ENCODE measurements at places on chromosomes 11 and 22.

DNA sequence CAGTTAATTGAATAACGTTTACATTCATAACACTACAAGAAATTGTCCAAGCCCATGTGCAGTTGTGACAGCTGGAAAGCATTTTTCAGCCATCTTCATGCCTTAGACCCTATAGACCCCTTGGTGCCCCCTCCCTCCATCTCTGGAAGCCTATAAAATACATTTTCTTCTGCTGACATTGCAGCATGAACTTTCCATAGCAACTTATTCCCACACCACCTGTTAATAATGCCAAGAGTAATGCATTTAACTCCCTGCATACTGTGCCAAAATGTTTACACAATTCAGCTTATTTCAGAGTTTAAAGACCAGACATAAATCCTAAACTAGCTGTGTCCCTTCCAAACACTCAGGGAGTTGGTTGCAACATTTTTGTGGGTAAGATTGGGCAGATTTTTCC, 143.0 kb upstream of the ARHGAP20 start:
- DNase-seq, result no peak

DNA sequence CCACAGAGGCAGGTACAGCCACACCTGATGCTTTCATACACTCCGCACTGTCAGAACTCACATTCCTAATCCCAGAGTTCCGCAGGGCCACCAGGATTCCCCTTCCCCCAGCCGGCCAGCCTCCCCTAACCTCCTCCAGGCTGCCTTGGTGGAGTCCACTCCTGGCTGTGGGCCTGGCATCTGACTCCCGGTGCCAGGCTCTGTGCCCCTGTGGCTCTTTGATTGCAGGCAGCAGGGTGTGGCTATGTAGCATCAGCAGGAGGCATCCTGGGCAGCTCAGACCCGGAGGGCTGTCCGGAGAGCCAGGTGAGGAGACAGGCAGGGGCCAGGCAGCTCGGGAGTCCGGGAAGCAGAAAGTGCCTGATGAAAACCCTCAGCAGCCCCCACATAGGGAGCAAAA, 1432.9 kb downstream of the BRD1 start:
- DNase-seq, result no peak

- peak; percentile 61 for DNase-seq
Observed at GRCh38 chr11:17560281-17561110, 13.4 kb downstream of the OTOG start.

DNA sequence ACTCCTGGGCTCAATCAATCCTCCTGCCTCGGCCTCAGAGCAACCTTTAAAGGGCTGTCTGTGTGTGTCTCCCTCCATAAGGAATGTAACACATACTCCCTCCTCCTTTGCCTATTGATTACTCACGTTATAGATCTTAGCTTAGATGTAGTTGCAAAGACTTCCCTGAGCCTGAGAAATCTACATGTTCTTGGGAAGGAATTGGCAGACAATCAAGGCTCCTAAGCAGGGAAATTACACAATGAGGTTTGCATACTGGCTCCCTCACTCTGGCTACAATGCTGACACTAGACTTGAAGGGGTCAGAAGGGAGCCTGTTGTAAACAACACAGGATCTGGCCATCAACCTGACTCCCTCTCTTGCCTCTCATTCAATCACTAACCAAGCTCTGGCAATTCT, 5.2 kb upstream of the OLFML1 start:
- DNase-seq, result no peak

DNA sequence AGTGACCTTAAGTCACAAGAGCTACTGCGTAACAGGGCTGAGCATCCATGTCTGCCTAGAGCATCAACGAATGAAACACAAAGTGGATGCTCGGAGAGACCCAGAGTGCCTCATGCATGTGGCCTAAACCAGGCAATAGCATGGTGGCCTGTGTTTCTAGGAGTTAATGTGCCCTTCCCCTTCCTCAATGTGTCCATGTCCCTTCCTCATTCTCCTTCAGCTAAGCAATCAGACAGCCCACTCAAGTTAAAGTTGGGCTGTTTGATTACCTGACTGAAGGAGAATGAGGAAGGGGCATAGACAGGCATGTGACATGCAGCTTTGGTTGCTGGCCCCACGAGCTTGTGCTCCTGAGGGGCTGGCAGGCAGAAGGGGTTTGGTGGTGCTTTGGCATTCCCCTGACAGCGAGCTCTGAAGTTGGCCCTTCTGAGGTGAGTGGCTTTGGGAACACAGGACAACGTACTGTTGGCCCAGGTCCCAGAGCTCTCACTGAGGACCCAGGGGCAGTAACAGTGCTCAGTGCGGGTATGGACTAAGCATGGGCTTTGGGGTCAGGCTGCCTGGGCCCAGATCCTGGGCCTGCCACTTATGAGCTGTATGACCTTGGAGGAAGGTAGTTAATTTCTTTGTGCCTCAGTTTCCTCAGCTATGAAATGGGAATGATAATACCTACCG, 46.7 kb downstream of the IRAG1 start:
- no peak for DNase-seq

DNA sequence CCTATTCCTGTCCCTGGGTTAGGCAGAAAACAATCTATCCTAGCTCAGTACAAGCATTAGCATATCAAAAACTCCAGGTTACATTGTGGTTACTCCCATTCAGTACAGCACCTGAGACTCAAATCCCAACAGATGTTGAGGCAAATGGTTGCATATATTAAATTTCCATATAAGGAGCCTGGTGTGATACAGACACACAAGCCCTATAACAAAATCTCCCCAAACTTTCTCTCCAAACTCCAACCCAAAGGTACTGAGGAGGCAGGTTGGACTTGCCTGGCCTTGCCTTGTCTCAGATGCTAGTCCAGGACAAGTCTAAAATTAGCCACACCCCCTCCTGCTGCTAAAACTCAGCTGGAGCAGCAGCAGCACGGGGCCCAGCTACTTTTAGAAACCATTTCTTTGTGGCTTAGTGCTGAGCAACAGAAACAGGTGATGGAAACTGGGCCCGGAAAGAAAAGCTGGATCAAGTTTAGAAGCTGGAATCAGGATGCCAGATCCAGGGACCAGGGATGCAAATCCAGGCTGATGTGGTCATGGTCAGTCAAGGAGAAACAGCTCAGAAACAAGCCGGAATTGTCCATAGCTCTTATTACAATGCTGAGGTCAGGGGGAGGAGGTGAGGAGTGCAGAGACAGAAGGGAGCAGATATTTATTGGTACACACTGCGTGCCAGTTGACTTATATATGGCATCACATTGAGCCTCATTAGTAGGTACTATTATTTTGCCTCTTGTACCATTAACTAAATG, 73.7 kb upstream of the AMOTL1 start:
- DNase-seq, result no peak

- DNase-seq, result no peak
Observed at GRCh38 chr11:65078151-65078550, 5.7 kb downstream of the CDCA5 start.

- no peak for DNase-seq
Observed at GRCh38 chr11:102936864-102937509, 18.5 kb downstream of the MMP13 start.

DNA sequence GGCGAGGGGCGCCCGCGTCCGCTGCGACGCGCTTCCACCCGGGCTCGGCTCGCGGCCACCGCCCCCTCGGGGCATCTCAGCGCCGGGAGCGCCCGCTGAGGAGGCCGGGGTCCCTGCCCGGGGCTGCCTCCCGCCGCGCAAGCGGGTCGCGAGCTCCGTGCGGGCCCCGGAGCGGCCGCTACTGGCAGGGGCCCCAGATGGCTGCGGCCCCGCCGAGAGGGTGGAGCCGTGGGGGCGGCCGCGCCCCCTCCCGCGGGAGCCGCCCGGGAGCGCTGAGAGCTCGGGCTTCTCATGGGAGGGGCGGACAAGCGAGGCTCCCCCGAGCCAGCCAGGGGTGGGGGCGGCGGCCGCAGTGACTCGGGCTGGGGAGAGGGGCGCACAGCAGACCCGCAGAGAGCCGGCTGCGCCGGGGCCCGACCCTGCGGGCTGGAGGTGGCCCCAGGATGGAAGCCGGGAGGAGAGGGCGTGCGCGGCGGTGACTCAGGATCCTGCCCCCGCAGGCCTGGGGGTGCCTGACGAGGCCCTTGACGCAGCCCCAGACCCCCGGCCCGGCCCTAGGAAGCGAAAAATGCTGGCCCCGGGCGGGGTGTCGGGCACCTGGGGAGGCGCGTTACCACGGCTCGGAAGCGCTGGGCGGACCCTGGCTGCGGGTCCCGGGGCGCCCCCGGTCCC, 603 bp upstream of the ZFTA start:
- peak; percentile 89 for DNase-seq

- DNase-seq, result no peak
Observed at GRCh38 chr22:37618674-37619073, 10.0 kb downstream of the GGA1 start.

DNA sequence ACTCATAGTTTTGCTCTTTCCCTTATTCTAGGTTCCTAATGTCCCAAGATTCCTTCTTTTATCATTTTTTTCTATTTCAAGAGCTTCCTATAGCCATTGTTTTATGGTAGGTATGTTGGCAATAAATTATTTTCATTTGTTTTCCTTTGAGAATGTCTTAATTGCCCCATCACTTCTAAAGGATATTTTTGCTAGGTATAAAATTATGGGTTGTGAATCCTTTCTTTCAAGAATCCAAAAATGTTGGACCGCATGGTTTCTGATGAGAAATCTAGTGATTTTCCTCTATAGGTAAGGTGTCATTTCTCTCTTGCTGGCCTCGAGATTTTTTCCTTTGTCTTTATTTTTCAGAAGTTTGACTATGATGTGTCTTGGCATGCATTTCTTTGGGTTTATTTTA, 22.3 kb downstream of the RTL6 start:
- no peak for DNase-seq

GRCh38 chr11:72947229-72947628, 133.0 kb downstream of the ATG16L2 start:
- no peak for DNase-seq

- no peak for DNase-seq
Observed at GRCh38 chr11:13884158-13884799, 78.2 kb upstream of the SPON1 start.

DNA sequence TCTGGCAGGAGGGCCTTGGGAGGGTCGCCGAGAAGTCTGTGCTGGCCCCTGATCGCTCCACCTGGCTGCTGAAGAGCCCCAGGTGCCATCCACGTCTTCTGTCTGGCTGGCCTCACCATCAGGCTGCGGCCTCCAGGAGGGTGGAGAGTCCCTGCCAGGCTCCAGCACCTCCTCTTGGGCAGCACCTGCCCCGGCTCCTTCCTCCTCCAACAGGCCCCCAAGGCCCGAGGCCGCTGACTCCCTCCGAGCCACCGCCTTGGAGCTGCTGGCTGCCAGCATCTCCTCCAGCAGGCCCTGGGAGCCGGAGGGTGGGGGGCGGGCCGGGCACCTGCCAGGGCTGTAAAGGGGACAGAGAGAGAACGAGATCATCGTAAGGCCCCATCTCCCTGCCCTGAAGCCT, 22.3 kb downstream of the TNKS1BP1 start:
- no peak for DNase-seq

DNA sequence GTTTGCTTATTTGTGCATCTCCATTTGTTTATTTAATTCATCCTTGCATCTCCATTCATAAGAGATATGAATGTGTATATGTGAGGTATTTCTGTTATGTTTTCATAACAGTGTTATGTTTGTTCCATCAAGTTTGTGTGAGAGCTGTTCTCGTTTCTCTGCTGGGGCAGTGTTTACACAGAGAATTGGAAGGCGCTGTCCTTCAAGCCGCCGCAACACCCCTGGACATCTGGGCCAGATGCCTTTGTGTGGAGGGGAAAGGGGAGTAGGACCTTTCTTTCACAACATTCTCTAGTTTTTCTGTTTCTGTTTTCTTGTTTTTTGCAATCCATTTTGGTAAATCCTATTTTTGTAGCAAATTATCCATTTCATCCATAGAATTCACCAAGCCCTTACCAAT, 7.0 kb upstream of the TM7SF2 start:
- DNase-seq, result no peak

GRCh38 chr22:46469711-46470110, 67.7 kb downstream of the CELSR1 start:
- DNase-seq, result no peak

GRCh38 chr11:115385226-115385625, 119.0 kb downstream of the CADM1 start:
- DNase-seq, result no peak

GRCh38 chr11:108875134-108875533, 210.3 kb downstream of the DDX10 start:
- DNase-seq, result no peak

DNA sequence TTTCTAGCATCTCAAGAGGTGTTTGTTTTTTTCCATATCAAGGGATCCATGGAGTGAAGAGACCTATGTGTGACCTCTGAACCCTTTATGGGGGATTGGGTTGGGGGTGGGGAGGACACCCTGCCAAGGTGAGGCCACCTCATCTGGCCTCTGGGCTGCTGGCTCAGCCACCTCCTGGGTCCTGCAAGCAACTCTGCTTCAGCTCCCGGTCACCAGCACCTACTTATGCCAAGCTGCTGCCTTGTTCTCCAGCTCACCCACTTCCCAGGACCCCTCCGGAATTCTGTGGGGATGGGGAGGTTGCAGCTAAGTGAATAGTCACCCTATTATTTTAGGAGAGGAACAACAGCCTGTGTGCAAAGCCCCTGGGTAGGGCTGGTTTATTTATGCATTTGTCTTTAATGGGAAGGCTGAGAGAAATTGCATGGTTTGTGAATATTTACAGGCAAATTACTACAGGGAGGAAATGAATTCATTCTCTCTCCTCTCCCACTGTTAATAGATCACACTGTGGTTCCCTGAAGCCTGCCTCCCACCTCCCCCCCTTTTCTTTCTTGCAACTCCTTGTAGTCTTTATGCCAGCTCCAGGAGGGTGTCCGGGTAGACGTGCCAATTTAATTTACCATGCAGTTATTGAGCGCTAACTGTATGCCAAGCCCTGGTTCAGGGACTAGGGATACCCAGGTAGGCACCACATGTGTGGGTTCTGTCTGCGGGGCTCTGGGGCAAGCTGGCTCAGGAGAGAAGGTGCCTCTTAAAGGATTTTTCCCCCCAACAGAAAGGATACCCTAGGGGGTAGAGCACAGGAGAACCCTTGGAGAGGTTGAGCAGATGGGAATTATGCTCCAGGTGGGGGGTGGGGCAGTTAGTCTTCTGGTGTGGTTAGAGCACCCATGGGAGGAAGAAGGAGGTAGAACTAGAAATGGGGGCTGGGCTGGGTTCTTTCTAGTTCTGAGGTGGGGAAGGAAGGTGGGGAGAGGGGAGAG, 50.7 kb downstream of the TSPAN18 start:
- no peak for DNase-seq

DNA sequence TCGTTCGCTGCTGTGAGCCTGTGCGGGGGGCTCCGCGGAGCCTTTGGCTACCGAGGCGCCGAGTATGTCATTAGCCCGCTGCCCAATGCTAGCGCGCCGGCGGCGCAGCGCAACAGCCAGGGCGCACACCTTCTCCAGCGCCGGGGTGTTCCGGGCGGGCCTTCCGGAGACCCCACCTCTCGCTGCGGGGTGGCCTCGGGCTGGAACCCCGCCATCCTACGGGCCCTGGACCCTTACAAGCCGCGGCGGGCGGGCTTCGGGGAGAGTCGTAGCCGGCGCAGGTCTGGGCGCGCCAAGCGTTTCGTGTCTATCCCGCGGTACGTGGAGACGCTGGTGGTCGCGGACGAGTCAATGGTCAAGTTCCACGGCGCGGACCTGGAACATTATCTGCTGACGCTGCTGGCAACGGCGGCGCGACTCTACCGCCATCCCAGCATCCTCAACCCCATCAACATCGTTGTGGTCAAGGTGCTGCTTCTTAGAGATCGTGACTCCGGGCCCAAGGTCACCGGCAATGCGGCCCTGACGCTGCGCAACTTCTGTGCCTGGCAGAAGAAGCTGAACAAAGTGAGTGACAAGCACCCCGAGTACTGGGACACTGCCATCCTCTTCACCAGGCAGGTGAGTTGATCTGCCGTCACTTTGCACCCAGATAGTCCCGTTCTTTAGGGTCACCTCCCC, 1.0 kb downstream of the ADAMTS15 start:
- no peak for DNase-seq

GRCh38 chr11:86070142-86071056, 1.5 kb upstream of the PICALM start:
- DNase-seq, result no peak

- DNase-seq, result no peak
Observed at GRCh38 chr22:43293259-43293654, 49.9 kb downstream of the SCUBE1 start.
